ENCODE measurements at places on chromosomes 5 and 9.
A peak's percentile ranks its signal among the peaks of the same experiment; 100 is the strongest.

- no peak for DNase-seq
These were observed 35.1 kb upstream of the JADE2 start for GRCh38 chr5:134490255-134490924.

GRCh38 chr9:117926031-117926658, 221.9 kb downstream of the TLR4 start:
- DNase-seq: no peak

GRCh38 chr9:100689635-100690034, 111.8 kb downstream of the CAVIN4 start:
- DNase-seq: no peak

DNA sequence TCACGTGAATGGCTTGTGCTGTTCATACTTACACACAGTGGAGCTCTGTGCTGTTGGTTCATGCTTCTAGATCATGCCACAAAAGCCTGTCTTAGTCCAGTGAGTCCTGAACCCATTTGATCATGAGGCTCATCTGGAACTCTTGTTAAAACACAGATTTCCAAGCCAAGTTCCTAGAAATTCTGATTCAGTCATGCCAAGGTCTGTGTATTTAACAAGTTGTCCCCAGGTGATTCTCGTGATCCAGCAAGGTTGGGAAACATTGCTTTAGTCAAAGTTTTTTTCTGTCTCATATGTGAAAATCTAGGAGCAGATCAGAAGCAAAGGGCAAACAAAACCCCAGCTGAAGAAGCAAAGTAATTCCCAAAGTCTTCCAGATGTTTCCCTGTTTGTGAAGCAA, 112.5 kb upstream of the GAS1 start:
- no peak for DNase-seq

DNA sequence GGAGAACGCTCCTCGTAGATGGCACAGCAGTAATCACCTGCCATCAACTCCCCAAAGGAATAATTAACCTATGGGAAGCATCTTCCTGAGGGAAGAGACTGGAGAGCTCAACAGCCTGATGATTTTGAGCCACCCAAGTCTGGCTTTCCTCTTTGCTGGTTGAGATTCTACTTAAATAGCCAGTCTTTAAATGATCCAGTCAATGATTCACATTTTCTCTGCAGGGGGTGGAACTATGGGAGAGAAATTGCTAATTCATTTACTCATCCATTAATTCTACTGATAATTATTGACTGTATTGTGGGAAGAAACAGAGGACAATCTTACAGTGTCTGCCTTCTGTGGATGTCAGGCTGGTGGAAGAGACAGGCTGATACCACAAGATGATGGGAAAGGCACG, 355.0 kb upstream of the PANK3 start:
- no peak for DNase-seq

DNA sequence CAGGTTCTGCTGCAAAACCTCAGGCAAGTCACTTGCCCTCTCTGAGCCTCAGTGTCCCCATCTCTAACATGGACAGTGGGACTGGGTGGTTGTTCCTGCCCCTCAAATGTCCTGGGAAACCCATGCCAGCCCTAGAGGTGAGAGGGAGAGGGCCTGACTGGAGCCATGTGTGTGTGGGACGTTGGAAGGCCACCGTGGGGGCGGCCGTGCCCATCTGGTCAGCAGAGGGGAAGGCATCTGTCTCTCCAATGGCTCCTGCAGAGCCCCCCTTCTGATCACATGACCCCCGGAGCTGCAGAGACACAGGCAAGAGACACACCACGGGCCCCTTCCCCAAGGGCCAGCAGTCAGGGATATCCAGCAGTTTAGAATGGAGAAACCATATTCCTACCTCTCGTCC, 1.7 kb downstream of the DNM1 start:
- DNase-seq: no peak

DNA sequence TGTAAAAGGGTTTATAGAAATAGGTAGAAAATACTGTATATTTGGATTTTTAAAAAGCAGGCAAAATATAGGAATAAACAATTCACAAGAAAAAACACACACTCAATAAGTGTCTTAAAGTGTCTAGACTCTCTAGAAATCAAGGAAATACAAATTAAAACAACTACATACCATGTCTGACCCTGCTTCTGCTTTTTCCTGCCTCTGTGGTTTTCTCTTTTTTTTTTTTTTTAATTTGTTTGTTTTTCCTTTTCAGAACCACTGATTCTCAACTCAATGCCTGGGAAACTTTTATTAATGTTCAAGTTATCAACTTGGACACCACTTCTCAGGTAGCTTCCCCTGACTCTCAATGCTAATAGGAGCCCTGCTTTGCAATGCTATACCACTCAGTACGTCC, 25.5 kb upstream of the TAS2R1 start:
- DNase-seq: no peak

DNA sequence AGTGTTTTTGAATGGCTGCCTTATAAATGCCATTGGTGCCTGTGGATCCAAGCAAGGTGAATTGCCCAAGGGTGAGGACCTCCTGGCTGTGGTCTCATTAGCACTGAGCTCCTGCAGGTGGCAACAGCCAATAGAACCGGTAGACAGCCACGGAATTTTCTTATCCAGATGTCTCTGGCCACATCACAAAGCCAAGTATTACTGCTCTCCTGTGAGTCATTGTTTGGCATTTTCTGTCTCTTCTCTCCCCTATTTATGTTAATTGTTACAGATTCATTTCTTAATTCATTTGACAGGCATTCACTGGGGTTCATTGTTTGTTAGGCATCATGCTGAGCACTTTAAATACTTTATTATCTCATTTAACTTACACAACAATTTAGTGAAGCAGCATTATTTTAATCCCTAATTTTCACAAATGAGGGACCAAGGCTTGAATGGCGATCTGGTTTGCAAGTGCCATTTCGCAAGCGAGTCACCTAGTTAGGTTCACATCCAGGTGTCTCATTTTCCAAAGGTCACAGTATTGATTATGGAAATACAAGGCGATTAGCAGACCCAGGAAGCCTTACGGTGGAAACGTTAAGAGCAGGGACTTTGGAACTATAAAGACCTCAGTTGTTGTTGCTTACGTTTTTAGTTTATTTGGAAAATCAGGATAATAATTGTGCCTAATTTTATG, 58.2 kb upstream of the DPYSL3 start:
- DNase-seq: peak; percentile 39

DNA sequence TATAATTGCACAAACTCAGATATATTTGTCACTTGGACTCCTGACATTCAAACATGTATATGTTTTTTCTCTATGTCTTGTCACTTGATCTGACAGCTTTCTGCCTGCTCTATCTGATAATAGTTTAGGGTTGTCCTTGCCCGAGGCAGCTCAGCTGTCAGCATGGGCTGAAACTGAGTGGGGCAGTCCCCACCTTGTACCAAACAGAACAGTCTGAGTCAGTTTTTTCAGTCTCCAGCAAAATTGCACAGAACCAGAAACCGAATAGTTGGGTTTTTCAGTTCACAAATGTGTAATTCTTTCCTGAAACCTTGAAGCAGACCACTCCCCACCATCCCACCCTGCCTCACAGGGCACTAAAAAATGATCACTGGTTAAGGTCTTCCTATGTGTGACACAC, 9.5 kb upstream of the HAND1 start:
- DNase-seq: no peak

DNA sequence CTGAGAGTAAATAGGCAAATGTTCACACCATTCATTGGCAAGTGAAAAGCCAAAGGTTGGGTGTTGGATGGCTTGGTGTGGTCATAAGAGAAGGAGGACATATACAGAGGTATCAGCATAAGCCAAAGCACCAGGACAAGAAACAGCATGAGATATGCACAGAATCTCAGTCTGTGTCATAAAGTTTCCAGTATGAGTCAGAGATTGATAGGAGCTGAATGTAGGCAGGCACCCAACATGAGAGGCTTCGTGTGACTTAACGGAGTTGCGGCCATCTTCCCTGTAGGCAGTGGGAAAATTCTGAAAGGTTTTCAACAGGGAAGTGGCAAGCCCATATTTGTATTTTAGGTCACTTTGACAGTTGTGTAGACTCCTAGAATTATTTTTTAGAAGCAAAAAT, 54.5 kb downstream of the SNCAIP start:
- DNase-seq: no peak

DNA sequence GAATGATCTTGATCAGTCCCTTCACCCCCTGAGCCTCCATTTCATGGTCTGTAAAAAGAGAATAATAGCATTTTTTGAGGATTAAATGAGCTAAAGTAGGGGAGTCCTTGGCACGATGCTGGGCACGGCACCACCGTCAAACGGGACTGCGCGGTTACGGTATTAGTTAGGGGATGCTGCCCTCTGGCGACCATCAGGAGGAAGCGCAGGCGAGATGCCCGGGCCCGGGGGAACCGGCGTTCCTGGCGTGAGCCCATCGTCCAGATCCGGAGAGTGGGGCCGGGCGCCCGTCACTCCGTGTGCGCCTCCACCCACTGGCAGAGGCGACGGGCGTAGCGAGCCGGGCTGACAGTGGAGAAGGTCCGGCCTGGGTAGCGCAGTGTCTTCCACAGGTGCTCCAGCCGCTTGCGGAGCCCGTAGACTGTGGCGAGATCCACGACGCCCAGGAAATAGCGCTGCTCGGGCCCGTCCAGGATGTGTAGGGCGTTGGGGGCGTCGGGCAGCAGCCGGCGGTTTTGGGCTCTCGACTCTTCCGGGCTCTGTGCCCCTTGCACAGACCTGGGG, 4.8 kb upstream of the ST6GALNAC4 start:
- no peak for DNase-seq

- DNase-seq: no peak
These were observed 2.7 kb downstream of the MTRR start for GRCh38 chr5:7871653-7872052.

DNA sequence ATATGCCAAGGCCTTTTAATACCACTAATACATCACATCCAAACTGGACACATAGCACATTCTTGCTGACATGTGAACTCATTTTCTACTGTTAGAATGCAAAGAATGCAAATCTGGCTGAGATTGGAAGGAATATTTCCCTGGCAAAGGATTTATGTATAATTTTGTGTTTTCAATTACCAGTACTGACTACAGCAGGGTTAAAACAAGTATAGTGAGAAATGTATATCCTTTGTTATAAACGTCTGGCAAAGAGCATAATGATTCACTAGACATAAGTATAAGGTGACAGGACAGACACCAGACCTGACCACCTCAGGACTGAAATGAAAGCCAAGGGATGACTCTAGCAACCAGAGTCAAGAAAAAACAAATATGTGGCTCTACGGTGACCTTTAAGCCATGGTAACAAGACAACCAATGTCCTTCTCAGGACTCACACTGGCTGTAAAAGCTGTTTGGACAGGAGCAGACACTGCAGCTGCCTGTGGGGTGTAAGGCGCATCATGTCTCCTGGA, 95.0 kb downstream of the MRPS27 start:
- no peak for DNase-seq

- no peak for DNase-seq
These were observed 17.1 kb upstream of the POU4F3 start for GRCh38 chr5:146321571-146321970.

GRCh38 chr5:31364881-31365636, 166.8 kb downstream of the DROSHA start:
- peak; percentile 88 for DNase-seq

DNA sequence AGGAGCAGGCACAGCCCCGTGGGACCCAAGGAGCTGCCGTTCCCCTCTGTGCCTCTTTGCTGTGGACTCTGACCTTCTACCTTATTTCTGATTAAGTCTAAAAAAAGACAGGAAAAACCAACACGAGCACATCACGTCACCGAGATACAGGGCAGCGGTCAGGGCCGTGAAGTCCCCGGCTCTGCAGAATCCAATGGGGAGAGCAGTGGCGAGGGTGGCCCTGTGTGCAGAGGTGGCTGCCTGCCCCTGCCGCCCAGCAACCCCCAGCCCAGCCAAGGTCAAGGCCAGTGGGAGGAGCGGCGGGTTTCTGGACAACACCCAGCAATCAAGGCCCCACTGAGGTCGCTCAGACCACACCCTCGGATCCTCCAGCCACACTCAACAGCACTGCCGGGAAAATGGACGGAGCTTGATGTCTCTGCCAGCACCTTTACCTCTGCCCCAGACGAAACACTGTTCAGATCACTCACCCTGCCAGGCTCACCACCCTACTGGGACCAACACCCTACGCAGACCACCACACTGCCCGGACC, 32.7 kb upstream of the SLC9A3 start:
- DNase-seq: no peak

DNA sequence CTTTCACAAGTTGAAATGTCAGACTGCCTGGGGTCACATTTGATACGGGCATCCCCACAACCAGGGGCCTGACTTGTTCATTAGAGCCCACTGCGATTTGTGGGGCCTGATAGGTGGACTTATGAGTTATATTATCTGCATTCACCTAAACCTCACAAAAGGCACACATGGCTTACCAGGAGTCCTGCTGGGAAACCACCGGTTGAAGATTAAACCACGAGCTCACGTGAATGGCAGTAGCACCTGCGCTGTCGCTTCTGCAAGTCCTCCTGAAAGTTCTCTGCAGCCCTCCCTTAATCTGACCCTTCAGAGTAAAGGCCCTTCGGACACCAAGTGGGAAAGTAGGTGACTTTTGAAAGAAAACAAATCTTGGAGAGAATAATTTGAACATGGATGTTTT, 68.9 kb downstream of the PPIC start:
- DNase-seq: no peak

- DNase-seq: no peak
These were observed 26.6 kb upstream of the SLC46A2 start for GRCh38 chr9:112917047-112917986.

GRCh38 chr5:133278317-133278716, 226.5 kb downstream of the HSPA4 start:
- DNase-seq: no peak

DNA sequence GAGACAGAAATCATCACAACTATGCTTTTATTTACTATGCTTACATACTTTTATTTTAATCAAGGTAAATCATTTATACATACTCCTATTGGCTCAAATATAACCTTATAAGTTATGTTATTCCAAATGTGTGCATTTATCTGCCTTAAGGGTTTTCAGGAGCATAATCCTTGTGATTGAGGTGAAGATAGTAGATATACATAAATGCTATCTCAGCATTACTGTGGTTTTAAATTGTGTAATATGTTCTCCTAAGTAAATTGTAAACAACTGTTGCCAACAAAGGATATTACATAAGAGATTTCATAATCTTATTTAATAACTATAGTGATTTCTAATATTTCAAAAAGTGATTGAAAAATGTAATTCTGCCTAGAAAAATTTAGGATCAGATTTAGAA, 1374.8 kb upstream of the DMAC1 start:
- no peak for DNase-seq

DNA sequence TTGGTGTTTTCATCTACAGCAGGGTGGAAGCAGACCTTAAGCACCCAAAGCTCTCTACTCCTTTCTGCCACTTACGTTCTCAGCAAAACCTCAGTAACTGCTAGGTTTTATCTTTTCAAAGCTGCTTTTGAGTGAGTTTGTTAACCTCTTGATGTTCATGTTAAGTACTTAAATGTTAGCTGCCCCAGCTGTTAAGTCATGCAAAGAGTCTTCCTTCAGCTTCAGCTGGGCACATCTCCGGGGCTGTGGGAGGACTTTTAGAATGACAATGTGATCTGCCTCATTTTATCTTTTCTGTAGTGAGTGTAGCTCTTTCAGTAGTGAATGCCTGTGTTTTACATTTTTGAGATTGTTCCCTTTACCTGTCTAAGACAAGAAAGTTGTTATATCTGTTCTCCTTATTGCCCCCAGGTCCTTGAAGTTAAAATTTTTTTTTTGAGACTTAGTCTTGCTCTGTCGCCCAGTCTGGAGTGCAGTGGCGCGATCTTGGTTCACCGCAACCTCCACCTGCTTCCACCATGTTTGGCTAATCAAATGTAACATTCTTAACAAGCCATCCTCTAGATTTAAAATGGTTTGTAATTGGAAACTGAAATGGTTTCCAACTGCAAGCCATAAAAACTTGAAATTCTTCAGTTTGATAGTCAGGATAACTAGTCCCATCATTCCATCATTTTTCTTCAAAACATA, 19.6 kb downstream of the KDM4C start:
- DNase-seq: no peak

All from HS-5 (cell line).